Fibroblast of the conjunctiva (primary cell): ENCODE measurements at places on chromosomes 2 and 18.

- DNase-seq: no peak
Observed at GRCh38 chr2:121999264-121999663, 243.8 kb downstream of the TSN start.

- no peak for DNase-seq
Observed at GRCh38 chr2:192749611-192750200, 555.0 kb upstream of the TMEFF2 start.

- no peak for DNase-seq
Observed at GRCh38 chr18:31199190-31199769, 36.6 kb upstream of the DSC1 start.

GRCh38 chr2:100125626-100126025 lies 16.8 kb downstream of the AFF3 start:
- DNase-seq: no peak

DNA sequence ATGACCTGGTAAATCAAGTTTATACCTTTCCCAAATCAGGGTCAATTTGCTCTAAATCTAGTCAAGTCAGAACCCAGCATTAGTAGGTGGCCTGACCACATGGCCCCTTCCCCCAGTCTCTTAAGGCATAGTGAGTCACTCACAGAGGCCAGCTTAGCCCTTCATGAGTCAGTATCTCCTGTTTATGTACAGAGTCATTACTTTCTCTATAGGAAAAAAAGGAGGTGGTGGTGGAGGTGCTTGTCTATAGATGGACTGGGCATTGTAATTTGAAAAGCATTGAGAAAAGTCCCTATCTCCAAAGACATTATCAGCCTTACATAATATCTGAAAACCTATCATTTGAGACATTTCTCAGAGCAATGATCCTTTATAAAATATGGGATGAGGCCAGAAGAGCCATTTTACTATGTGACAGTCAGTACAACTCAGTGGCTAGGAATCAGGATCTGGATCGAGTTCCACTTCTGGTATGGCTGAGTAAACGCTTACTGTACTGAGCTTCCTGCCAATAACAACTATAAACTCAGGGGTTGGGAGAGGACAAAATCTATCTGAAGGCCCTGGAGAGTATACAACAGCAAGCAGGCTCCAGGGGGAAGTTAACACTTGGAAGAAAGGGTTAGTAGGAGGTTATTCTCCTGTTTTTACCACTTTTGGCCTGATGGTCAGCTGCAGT lies 22.5 kb upstream of the SIGLEC15 start:
- DNase-seq: peak; percentile 95

- no peak for DNase-seq
Observed at GRCh38 chr2:54850171-54851122, 127.0 kb downstream of the EML6 start.
